ENCODE measurements at places on chromosomes 3 and 15. TPM values are rescaled to one million over a fixed set of nuclear protein-coding genes. Genes with fewer than 3 reads are reported as not detected.

Gene MUC20
- 7.8 TPM for polyA plus RNA-seq

Gene KBTBD13
- not detected for polyA plus RNA-seq

Gene SFMBT1
- 7.3 TPM for polyA plus RNA-seq

Gene ARRDC4
- polyA plus RNA-seq, result 143 TPM

Gene SMCO1
- not detected for polyA plus RNA-seq

Gene CD276
- polyA plus RNA-seq, result 16.8 TPM

Gene COLQ
- polyA plus RNA-seq, result not detected

Gene SCG5
- polyA plus RNA-seq, result 3.0 TPM

Gene BSN
- polyA plus RNA-seq, result 0.35 TPM

Gene CNTN4
- polyA plus RNA-seq, result 8.4 TPM

Gene ARGFX
- not detected for polyA plus RNA-seq

Gene CHRD
- 0.23 TPM for polyA plus RNA-seq

Gene KIF15
- 8.8 TPM for polyA plus RNA-seq

Gene XRN1
- polyA plus RNA-seq, result 6.5 TPM

Gene KNG1
- 0.35 TPM for polyA plus RNA-seq

Gene OR4M2
- not detected for polyA plus RNA-seq

Gene PATL2
- 1.2 TPM for polyA plus RNA-seq

Gene PHC3
- polyA plus RNA-seq, result 4.6 TPM

Gene RPP25
- 24.0 TPM for polyA plus RNA-seq

Gene LIPH
- 16.2 TPM for polyA plus RNA-seq

Gene FHIT
- polyA plus RNA-seq, result 4.9 TPM

Gene GPR87
- polyA plus RNA-seq, result not detected

Gene ADCY5
- 5.4 TPM for polyA plus RNA-seq

Gene LRRC34
- polyA plus RNA-seq, result not detected

Gene TLR9
- not detected for polyA plus RNA-seq

Gene TMEM41A
- 3.7 TPM for polyA plus RNA-seq

Gene PLCB2
- polyA plus RNA-seq, result 27.5 TPM

Gene TMEM158
- polyA plus RNA-seq, result 0.60 TPM

Gene LRRC2
- 2.4 TPM for polyA plus RNA-seq

Gene SLC2A2
- not detected for polyA plus RNA-seq

Gene SLC12A8
- polyA plus RNA-seq, result 1.8 TPM

Gene ZNF385D
- polyA plus RNA-seq, result under 0.01 TPM

Gene KLHL6
- polyA plus RNA-seq, result 0.69 TPM

Gene CYP19A1
- not detected for polyA plus RNA-seq

Gene KIF23
- polyA plus RNA-seq, result 2.1 TPM

Gene MME
- 0.60 TPM for polyA plus RNA-seq

Gene MESP1
- polyA plus RNA-seq, result 4.2 TPM

Gene CYB561D2
- polyA plus RNA-seq, result 14.8 TPM

Gene GOLGA8J
- polyA plus RNA-seq, result not detected

Gene OR5K2
- polyA plus RNA-seq, result not detected

Gene ERICH6
- polyA plus RNA-seq, result not detected

Gene C3orf85
- 18.6 TPM for polyA plus RNA-seq

Gene PLA1A
- 0.69 TPM for polyA plus RNA-seq

Gene AADACL2
- polyA plus RNA-seq, result not detected

Gene PLA2G4E
- 0.13 TPM for polyA plus RNA-seq

Gene FANCD2OS
- not detected for polyA plus RNA-seq

Gene GOLGA6L7
- polyA plus RNA-seq, result not detected

Gene ANP32A
- 82.1 TPM for polyA plus RNA-seq

Gene PPARG
- polyA plus RNA-seq, result 111 TPM
